CD4-positive, CD25-positive, alpha-beta regulatory T cell (primary cell): ENCODE measurements at places on chromosomes 13 and 19.

DNA sequence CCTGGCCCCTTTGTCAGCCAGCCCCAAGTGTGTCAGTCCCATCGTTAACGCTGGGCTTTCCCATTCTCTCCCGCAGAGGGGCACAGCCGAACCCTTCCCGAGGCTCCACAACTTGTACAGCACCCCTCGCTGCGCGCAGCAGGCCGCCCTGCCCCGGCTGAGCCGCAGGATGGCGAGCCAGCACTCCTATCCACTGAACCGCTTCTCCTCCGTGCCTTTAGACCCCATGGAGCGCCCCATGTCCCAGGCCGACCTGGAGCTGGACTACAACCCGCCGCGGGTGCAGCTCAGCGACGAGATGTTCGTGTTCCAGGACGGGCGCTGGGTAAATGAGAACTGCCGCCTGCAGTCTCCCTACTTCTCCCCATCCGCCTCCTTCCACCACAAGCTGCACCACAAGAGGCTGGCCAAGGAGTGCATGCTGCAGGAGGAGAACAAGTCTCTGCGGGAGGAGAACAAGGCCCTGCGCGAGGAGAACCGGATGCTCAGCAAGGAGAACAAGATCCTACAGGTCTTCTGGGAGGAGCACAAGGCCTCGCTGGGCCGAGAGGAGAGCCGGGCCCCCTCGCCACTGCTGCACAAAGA lies 11.1 kb downstream of the CBY2 start:
- DNase-seq: no peak

DNA sequence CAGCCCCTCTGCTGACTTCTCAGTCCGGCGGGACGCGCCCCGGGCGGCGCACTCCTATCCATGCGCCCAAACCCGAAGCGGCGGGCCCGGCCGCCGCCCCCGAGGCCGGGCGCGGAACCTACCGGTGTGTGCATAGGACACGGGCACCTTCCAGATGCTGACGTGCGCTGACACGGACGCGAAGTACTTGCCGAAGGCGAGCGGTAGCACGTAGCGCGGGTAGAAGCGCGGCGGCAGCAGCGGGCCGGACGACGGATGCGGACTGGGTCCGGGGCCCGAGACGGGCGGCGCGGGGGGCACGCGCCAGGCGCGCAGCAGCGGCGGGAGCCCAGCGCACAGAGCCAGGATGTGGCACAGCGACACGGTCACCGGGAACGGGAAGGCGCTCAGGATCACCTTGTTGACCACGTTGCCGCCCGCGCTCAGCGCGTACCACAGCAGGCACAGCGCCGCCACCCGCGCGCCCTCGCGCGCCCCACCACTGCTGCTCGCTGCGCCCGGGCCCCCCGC lies 338 bp downstream of the SLC35E1 start:
- no peak for DNase-seq

- DNase-seq: no peak
These were observed 10.9 kb upstream of the SEMA6B start for GRCh38 chr19:4570402-4570801.

DNA sequence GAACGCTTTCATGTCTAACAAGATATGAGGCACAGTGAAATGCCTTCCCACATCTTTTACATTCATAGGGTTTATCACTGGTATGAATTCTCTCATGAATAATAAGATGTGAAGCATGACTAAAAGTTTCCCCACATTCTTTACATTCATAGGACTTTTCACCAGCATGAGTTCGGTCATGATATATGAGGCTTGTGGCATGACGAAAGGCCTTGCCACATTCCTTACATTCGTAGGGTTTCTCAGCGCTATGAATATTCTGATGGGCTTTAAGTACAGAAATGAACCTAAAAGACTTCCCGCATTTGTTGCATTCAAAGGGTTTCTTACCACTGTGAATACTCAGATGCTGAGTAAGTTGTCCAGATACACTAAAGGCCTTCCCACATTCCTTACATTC lies 21.3 kb downstream of the ZNF607 start:
- no peak for DNase-seq

GRCh38 chr13:64248371-64249065 lies 2832.9 kb upstream of the PCDH20 start:
- DNase-seq: no peak
